ENCODE measurements at places on chromosomes 2 and 18. TPM values are rescaled to one million over a fixed set of nuclear protein-coding genes. Genes with fewer than 3 reads are reported as not detected.

GRCh38 chr18:12520442-12520992 is 112.8 kb downstream of the PRELID3A start:
- no peak for DNase-seq

GRCh38 chr18:48769006-48769636 is 181.6 kb downstream of the SMAD7 start:
- DNase-seq: no peak

Gene UGT1A6
- polyA plus RNA-seq: 7.4 TPM

GRCh38 chr2:158179660-158180059 is 78.0 kb downstream of the UPP2 start:
- no peak for DNase-seq

Gene FSHR
- not detected for polyA plus RNA-seq

GRCh38 chr2:191122638-191123294 is 28.0 kb downstream of the STAT4 start:
- no peak for DNase-seq

Measured in foreskin keratinocyte (primary cell).